Stimulated activated CD4-positive, alpha-beta T cell treated with anti-CD3 and anti-CD28 coated beads, Interleukin-15, amount 100 ng/mL, for 1 hour (primary cell): ENCODE measurements at places on chromosomes 3 and 15.

DNA sequence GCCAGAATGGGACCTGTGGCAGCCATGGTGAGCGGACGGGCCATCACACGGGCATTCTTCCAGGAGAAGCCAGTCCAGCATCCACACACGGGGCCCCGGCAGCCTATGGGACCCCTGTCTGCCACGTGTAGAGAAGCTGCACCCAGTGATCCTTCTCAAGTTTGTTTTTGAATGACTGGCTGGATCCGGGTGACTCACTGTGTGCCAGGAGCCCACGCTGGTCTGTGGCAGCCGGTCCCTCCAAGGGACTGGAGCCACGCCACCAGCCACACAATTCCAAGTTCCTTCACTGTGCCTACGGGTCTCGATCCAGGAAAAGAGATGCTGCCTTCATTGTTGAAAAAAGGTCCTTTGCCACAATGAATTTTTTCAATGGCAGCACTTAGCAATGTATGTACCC is 58.1 kb downstream of the ATP10A start:
- no peak for DNase-seq

DNA sequence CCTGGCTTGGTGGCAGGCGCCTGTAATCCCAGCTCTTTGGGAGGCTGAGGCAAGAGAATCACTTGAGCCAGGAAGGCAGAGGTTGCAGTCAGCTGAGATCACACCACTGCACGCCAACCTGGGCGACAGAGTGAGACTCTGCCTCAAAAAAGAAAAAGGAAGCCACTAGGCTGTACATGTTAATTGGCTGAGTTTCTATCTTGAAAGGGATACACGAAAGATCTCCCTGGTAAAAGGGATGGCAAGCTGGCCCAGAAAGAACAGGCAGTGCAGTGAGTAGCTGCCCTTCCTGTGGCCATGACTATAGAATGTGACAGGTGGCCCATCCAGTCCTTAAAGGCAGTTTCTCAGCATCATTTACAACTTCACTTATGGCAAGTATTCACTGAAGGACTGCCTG is 12.3 kb downstream of the LRIG1 start:
- DNase-seq: no peak

DNA sequence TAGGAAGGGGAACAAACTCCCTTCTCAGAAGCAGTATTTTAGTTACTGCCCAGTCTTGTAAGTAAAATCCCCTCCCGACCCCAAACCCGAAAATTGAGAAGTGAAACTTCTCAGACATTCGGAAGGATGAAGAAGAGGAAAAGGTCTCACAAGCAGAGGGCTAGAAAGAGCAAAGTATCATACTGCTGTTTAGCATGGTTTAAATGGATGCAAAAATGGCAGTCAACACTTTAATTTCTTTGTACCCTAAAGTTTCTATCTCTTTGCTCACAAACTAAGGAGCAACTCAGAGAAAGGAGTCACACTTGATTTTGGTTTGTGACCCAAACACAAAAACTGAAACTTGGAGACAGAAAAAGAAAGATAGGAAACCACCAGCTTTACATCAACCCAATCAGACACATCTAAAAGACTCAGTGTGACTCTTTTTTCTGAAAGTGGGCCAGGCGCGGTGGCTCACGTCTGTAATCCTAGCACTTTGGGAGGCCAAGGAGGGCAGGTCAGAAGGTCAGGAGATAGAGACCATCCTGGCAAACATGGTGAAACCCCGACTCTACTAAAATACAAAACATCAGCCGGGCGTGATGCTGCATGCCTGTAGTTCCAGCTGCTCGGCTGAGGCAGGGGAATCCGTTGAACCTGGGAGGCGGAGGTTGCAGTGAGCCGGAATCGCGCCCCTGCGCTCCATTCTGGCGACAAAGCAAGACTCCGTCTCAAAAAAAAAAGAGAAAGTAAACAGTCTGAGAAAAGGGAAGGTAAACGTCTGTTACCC is 63.2 kb upstream of the ATP11B start:
- no peak for DNase-seq

GRCh38 chr15:33580526-33580925 is 269.8 kb downstream of the RYR3 start:
- DNase-seq: no peak

DNA sequence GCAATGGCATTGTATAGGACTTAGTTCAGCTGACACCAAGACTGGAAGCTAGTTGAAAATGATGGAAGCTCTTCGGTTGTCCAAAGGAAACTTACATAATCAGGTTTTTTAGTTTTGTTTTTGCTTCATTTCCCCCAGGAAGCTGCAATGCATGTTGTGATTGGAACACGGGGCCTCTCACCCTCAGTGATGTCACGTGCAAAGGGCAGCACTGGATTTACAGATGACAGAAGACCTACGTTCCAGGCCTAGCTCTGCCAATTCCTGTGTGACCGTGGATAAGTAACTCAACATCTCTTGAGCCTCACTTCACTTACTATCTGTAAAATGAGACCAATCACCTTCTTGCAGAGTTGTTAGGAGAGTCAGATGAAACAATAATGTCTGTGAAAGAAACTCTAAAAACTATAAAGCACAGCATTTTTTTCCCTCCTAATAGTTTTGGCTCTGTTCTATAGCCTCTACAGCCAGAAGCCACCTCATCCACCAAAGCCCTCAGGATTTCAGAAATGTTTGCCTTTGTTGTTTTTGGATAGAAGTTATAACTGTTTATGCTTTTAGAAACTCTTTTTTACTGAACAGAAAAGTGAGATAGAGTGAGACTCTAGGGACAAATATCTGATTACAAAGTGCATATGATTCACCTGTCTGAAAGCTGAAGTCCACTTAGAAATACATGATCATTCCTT is 4.6 kb downstream of the RBSN start:
- DNase-seq: no peak

- no peak for DNase-seq
Observed at GRCh38 chr3:115040673-115041286, 106.3 kb downstream of the ZBTB20 start.

DNA sequence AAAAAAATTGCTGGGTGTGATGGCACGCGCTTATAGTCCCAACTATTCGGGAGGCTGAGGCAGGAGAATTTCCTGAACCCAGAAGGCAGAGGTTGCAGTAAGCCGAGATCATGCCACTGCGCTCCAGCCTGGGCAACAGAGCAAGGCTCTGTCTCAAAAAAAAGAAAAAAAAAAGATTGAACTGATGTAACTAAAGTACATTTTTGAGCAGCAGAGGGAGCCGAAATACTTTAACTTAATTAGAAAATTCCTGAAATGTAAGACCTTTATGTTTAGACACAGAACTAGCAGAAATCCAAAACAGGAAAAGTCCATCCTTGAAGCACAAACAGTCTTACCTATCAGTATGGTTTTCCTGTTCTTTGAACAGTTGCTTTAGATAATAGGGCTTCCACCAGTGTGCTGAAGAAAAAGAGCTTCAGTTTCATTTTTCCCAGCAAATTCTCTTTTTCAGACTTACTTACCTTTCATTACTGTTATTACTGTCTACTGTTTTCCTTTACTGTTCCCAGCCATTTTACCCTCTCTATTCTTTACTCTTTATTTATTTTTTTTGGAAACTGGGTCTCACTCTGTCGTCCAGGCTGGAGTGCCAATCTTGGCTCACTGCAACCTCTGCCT is 33.4 kb upstream of the ZNF609 start:
- no peak for DNase-seq

DNA sequence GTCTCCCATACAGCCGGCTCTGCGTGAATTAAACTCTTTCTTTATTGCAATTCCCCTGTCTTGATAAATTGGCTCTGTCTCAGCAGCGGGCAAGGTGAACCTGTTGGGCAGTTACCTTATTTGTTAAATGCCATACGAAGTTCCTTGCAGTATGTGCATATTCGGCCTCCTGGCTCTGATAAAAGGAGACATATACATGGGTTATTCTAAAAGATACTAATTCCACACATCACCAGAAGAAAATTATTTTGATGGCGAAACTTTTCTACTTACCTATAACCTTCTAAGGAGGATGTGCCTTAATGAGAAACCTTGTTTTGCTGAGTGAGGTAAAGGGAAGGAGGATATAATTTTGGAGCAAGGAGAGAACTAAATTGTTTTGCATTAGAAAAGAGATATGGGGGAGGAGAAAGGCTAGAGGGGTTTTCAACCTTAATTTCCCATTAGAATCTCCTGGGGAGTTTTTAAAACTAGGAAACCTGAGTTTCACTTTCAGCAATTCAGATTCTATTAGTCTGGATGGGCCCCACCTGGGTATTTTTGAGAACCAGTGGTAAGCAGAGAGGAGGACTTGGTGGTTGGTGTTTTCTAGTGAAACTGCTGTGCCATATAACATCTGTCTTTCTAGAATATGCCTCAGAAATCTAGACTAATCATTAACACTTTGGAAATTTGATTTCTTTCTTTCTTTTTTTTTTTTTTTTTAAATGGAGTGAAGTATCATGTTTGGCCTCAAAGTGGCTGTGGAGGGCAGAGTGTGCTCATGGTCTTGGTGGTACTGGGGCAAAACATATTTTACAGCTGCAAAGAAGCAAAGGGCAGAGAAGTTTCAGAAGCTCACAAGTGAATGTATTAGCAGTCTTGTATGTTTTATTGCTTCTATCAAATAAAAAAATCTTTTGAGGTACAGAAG is 23.0 kb downstream of the NANOGP8 start:
- DNase-seq: no peak

DNA sequence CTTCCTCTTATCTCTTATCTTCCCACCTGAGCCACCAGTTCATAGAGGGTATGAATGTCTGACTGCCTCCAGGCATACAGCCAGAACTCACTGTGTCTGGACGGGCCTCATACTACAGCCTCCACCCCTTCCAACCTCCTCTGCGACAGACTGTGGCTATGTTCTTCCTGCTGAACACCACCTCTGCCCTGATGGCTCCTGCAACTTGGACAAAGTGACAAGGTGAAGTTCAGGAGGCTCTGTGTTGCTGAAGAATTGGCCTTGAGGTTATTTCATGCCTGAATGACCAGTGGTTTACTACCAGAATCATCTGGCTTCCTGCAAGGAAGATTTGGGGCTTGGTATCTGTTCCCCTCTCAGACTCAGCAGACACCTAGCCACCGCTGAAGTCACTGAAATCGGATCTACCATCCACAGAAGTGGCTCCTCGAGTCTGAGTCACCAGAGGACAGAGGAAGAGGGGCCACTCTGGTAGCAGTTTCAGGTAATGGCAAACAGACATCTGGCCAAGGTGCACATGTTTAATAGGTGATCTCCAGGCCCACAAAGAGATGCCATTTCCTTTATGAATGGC is 14.2 kb upstream of the ULK3 start:
- DNase-seq: no peak

GRCh38 chr3:196886144-196886543 is 18.4 kb downstream of the SENP5 start:
- DNase-seq: no peak

- no peak for DNase-seq
Observed at GRCh38 chr3:50383750-50384149, 24.4 kb upstream of the TMEM115 start.

DNA sequence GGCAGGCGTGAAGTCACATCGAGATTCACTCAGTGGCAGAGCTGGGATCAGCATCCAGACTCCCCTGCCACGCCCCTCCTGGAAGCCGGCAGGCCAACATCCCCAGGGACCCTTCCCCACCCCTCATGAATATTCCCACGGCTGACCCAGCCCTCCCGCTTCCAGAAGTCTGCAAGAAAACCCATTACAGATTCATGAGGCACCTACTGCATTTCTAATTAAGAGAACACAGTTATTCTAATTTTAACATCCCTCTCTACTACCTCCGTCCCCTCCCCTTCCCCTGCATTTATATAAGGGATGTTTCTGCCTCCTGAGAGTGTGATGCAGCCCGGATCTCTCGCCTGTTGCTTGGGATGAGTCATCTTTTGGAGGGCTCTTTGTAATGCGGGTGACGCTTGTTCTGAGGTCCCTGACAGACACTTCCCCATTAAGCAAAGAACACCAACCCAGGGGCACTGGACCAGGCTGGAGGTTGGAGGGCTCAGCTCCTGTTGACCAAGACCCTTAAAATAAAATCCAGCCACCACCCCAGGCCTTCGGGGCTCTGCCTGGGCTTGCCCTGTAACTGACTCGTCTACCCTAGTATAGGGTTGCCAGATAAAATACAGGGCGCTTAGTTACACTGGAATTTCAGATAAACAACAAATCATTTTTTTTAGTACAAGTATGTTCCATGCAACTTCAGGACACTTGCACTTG is 118.7 kb downstream of the NUP210 start:
- DNase-seq: no peak

GRCh38 chr3:59430341-59430740 is 380.5 kb upstream of the CFAP20DC start:
- DNase-seq: no peak

DNA sequence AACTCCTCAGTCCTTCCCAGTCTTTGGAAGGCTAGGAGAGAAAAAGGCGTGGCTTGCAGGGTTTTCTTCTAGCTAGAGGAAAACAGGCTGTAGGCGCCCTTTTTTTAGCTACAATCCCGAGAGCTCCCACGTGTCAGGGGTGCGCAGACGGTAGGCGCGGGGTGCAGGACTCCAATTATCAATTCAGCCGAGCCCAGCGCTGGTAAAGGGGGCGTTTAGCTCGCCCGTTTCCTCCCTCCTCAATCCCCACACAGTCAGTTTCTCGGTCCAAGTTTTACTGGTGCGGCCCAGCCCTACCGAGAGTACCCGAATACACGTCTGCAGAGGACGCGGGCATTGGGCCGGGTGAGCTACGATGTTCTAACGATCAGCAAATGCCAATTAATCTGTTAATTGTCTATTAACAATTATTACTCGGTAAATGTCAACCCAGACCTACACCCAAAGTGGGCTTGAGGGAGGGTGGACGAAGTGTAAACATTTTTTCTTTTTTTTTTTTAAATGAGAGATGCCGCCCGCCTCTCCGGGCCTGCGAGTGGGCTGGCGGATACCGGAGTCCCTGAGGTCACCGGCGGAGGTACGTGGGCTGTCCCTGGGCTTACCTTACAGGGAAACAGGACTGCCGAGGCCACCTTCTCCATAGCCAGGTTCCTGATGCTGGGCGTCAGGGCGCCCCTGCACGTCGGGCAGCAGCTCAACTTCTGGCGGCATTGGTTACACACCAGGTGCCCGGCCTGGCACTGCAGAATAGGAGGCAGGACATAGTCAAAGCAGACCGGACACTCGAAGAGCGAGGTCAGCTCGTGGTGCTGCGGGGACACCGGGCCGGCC is 923 bp downstream of the SIAH2 start:
- no peak for DNase-seq

DNA sequence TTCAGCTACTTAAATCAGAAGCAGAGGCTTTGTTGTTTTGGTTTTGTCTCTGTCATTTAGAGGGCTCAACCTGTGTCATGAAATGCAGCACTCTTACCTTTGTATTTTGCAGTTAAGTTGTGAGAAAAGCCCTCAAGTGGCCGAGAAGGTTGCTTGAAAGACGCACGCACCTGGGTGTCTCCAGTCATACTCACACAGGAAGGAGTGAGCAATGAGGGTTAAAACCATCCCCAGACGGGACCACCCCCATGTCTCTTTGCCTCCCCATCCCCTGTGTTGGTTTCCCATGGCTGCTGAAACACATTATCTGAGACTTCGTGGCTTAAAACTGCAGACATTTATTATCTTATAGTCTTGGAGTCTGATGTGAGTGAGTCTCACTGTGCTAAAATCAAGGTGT is 376.1 kb upstream of the CFAP20DC start:
- no peak for DNase-seq
